ENCODE measurements at places on chromosomes 3 and 15.

DNA sequence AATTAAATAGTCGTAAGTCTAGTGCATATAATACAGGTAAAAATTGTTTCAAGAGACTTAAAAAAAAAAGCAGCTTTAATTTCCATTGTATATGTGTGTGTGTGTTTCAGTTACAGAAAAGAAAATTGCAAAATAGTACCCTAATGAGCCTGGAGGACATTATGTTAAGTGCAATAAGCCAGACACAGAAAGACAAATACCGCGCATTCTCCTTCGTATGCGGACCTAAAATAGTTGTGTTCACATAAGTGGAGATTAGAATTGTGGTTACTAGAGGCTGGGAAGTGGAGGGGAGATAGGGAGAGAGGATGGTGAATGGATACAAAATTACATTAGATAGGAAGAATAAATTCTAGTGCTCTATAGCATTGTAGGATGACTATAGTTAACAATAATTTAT, 3.6 kb downstream of the MESD start:
- no peak for DNase-seq

- no peak for DNase-seq
These were observed 225.1 kb downstream of the UACA start for GRCh38 chr15:70538278-70538677.

DNA sequence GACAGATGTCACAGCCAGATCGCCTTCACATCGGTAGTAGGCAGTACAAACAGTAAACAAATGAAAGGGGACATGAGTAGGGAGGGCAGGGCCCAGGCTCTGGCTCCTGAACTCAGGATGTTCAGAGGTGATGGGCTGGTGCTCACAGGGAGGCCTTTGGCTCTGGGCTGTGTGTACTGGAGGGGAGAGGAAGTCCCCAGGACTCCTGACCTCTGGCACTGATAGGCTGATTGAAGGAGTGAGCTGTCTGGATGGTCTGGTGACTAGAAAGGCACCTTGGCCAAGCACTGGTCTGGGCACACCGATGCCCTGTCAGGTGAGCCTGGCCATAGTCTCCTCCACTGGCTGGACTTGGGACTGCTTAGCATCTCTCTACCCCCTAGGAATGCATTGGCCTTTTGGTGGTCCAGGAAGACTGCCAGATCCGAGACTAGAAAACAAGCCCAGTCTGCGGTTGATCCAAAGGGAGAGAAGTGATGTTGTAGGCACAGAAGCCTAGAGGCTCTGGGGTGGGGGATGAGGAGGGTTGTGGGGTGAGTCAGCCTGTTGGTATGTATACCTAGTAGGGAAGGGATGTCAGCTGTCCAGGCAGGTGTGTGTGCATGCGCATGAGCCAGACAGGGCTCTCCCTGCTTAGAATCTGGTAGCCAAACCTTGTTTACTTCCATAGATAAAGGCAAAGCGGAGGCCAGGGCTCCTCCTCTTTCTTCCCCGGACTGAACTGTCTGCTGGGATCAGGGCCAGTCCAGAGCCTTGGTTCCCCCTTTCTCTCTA, 1.9 kb downstream of the SPINT1 start:
- no peak for DNase-seq

GRCh38 chr3:72340476-72341379, 507.5 kb downstream of the SHQ1 start:
- DNase-seq = no peak

DNA sequence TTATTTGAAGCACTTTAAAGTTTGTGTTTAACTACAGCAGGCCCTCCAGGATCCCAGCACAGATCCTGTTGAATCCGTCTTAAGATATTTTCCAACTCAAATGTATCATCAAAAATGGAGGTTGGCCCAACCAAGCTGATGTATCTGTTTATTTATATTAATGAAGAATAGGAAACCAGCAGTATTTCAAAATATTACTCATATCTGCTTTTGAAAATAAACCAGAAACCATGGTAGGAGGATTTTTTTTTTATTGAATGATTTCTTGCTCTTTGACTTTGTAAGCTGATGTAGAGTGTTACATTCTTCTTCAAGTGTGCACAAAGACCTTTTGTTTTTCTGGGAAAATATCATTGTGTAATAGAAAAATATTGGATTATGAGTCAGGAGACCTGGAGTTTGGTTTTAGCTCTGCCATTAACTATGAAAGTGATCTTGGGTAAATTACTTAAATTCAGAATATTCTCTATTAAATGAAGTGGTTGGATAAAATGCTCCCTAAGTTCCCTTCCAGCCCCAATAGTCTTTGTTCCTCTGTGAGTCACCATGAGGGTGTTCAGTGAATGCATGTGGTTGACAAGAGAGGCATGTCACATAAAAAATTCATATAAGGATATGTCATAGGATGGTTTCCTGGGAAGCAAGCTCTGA, 221.3 kb upstream of the GAP43 start:
- DNase-seq = peak; percentile 53

DNA sequence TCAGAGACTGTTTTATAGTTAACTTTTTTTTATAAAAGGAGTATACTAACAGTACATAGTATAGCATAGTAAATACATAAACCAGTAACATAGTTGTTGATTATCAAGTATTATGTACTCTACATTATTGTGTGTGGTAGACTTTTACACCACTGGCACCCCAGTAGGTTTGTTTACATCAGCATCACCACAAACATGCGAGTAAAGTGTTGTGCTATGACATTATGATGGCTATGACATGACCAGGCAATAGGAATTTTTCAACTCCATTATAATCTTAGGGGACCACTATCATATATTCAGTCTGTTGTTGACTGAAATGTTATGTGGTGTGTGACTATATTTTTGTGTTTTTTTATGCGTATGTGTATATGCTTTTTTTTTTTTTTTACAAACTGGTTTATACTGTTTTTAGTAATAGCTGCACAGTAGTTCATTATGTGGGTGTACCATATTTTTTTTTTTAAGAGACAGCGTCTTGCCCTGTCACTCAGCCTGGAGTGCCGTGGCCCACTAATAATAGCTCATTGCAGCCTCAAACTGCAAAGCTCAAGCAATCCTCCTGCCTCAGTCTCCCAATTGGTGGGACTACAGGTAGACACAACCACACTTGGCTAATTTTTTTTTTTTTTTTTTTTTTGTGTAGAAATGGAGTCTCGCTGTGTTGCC, 1.9 kb downstream of the CAPN7 start:
- DNase-seq = no peak

GRCh38 chr3:5186858-5187155, 700 bp upstream of the EDEM1 start:
- no peak for DNase-seq

GRCh38 chr3:131636266-131636775, 133.6 kb upstream of the MRPL3 start:
- DNase-seq = no peak

DNA sequence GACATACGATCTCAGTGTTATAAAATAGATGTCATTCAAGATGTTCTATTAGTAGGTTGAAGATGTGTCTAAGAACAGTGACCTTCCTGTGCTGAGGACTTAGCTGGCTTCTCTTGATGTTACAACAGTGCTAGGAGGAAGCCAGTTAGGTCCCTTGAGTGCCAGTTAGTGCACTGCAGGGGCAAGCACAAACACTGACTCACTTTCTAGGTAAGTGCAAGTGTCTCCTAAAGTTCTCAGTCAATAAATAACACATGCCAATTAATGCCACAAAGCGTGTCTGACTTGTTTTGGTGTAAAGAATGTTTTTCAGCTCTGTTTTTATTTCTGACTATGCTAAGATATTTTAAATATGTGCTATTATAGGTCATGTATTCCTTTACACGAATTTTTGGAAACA, 211.8 kb downstream of the NAALADL2 start:
- DNase-seq = no peak

- DNase-seq = no peak
These were observed 90.1 kb upstream of the PRR23C start for GRCh38 chr3:139134678-139135372.

DNA sequence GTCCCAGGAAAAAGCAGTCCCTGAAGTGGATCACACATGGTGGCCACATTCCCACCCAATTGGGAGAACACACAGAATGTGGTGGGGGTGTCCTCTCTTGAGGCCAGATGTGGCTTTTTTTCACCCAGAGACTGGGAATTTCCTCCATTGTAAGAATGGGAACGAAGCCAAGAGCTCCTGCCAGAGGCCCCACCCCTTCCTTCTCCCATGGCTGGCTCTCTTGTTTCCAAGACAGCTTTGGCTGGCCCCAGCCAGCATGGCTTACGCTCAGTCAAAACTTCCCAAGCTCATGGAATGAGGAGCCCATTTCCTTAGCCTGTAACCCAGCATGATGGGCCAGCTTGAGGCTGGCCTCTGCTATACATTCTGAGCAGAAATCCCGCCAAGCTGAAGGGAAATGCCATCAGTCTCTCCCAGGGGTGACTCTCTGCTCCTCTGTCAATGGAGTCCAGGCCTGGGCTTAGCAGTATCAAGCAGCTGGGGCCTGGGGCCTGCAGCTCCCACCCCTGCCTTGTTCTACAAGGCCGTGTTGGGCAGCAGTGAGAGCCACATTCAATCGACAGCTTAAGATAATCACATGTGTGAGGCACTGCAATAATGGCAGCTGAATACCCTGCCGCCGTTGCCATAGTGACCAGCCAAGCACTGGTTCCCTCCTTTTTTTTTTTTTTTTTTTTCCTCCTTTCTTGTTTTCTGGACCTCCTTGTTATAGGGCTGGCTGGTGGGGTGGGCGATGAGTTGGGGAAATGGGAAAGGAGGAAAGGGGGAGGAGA, 142.4 kb downstream of the EPHB1 start:
- no peak for DNase-seq

GRCh38 chr15:70210076-70210475, 112.4 kb upstream of the TLE3 start:
- no peak for DNase-seq

- no peak for DNase-seq
These were observed 37.7 kb upstream of the FGD5 start for GRCh38 chr3:14780927-14781507.

DNA sequence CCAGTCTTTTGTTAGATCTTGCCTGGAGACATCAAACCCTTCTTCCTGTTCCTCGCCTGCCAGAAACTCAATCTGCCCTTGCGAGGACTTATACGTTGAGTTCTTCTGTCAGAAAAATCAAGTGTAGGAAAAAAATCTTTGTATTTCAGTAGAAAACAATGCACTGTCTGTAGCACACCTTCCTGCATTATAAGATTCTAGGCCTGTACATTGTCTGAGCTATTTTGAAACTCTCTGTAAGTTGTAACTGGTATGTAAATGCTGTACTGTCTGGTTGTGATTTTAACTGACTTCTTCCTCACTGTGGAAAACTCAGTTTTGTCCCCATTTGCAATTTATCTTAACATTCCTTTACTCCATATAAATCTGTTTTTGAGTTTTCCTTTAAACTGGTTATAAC, 17.7 kb upstream of the XIRP1 start:
- DNase-seq = no peak

DNA sequence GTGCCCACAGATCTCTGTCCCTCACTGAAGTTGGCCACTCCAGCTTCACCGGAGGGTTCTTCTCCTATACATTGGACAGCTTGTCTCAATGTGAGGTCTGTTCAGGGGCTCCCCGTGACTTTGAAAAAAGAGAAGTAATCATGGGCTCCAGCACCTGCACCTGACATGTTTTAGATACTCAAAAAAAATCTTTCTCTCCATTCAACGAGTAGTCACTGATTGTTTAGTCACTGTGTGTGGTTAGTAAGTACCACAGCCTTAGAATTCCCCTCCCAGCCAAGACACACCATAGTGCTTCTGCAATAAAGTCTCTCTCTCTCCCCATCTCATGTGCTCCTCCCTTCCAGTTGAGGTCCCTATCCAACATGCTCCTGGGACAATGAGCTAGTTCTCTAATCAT, 18.6 kb downstream of the CCR9 start:
- DNase-seq = no peak

Data from GM04503 (cell line).